Stimulated activated CD4-positive, alpha-beta T cell treated with anti-CD3 and anti-CD28 coated beads, TNF-alpha, amount 100 ng/mL, for 24 hours (primary cell): ENCODE measurements at places on chromosomes 7 and 10.
A peak's percentile ranks its signal among the peaks of the same experiment; 100 is the strongest.

GRCh38 chr10:12299222-12299965 lies 50.0 kb upstream of the CAMK1D start:
- DNase-seq: no peak

DNA sequence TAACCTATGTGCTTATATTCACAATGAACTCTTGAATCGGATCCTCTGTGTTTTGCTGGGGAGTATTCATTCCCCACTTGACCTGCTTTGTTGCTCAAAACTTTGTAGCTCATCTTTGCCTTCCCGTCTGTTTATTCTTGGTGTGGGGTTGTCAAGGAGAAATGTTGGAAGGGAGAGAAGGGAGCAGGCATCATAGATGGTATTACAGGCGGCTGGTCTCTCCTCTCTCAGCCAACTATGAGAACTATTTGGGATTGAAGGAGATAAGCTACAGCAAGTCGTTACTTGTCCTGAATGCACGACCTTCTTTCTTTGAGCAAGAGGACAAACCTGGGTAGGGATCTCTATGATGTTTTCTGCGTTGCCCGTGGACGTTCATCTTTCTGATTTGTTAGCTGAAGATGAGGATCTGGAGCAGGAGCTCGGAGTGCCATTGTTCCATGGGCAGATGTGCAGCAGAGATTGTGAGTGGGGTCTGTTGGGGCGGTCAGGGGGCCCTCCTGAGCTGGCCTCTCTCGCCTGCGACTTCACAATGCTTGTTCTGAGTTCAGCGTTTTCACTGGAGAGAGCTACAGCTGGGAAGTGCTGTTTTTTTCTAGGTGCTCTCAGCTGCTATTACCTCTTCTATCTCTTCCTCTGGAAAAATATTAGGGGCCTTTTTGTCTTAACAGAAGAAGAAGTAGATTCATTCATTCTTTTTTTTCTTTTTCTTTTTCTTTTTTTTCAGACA lies 126.9 kb upstream of the KLF6 start:
- DNase-seq: no peak

GRCh38 chr10:14328881-14329672 lies 1.6 kb downstream of the FRMD4A start:
- no peak for DNase-seq

DNA sequence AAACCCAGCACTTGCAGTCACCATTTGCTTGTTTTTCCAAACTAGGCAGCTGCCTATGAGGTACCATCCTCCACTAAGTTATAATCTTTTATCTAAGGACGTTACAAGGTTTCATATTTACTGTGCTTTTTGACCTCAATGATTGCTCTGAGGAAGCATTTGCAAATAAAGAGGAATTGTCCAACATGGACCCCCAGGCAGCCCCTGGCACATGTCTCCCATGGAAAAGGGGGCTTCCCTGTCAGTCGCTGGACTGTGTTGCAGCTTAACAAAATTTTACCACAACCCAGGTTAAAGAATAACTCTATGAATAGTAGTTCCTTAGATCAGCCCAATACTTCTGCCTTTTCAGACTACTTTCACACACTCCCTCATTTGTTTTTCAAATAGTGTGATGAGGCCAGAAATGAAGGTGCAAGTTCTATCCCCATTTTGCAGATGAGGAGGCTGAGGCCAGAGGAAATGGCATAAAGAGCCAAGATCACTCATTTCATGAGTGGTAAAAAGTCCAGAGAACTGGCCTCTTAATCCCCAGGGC lies 52.8 kb upstream of the ZPBP start:
- no peak for DNase-seq

GRCh38 chr10:9016930-9017329 lies 962.4 kb downstream of the GATA3 start:
- no peak for DNase-seq

GRCh38 chr7:142806957-142807356 lies 36.2 kb downstream of the PRSS2 start:
- DNase-seq: no peak

- peak; percentile 25 for DNase-seq
These were observed 661 bp downstream of the HECTD2 start for GRCh38 chr10:91410638-91411371.

DNA sequence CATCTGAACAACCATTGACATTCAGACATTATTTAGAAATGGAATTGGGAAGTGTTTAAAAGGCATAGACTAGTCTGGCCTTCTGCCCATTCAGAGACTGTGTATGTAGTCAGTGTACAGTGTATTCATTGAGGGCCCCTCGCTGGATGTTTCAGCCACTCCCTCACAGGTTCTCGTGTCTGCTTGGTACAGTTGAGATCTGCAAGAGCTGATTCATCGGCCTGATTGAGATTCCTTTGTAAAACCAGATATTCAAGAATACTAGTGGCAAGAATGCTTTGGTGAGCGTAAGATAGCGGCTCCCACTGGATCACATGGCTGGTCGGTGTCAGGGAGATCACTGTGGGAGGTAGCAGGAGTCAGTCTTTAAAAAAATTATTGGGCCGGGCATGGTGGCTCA lies 119.5 kb downstream of the TCF7L2 start:
- DNase-seq: no peak

- no peak for DNase-seq
These were observed 261.7 kb downstream of the GPAM start for GRCh38 chr10:111921821-111922220.

GRCh38 chr10:92131275-92131820 lies 159.5 kb downstream of the CPEB3 start:
- no peak for DNase-seq

DNA sequence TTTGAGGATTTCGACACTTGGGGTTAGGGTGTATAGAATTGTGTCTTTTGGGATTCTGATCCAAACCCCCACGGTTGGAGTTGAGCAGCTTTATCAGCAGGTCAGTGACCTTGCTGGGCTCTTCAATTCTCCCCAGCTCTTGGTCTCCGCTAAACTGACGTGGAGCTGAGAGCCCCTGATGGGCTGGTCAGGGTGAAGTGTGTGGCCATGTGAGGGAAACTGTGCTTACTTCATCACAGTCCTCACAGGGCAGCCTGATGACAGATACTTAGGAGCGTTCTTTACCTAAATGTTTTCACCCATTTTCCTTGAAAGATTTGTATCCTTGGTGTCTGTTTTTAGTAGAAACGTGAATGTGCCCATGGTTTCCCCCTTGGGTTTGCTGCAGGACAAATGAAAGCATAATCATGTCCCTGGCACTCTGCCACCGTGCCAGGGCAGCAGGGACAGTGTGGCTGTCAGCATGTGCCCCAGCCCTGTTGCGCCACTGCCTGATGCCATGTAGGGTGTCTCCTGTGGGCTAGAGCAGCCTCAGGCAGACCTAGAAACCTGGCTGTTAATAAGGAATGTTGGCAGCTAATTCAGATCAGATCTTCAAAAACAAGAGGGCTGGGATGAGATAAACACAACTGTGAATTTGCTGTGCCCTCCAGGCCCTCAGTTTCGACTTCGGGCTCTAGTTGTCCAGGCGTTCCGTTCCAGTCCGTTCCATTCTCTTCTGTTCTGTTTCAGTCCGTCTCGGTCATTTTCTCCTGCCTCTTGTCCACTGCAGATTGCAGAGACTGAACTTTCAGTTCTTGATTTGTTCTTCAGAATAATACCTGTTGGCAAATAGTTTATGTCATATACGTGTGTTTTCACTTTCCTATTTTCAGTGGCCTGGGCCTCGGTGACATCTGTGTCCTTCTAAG lies 96.8 kb downstream of the TRRAP start:
- no peak for DNase-seq

DNA sequence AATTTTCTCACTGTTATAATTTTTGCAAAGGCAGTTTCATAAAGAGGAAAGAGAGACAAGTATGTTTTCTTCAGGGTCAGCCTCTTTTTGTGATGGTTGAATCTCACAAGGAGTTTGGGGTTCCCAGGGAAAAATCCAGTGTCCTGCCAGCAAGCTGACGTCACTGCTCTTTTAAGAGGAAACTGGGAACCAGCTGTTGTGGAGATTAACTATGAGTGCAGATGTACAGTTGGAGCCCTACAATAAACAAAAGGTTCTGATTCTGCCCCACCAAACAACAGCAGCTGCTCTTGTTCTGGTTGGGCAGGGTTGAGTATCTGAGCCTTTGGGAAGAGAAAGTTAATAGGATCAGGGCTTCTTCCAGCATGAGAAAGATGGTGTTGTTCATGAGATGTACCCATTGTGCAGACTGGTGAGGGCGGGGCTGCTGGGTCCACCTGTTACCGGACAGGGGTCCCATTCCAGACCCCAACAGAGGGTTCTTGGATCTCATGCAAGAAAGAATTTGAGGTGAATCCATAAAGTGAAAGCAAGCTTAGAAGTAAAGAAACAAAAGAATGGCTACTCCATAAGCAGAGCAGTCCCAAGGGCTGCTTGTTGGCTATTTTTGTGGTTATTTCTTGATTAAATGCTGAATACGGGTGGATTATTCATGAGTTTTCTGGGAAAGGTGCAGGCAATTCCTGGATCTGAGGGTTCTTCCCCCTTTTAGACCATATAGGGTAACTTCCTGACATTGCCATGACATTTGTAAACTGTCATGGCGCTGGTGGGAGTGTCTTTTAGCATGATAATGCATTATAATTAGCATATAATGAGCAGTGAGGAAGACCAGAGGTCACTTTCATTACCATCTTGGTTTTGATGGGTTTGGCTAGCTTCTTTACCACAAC lies 12.5 kb downstream of the PRF1 start:
- DNase-seq: no peak

DNA sequence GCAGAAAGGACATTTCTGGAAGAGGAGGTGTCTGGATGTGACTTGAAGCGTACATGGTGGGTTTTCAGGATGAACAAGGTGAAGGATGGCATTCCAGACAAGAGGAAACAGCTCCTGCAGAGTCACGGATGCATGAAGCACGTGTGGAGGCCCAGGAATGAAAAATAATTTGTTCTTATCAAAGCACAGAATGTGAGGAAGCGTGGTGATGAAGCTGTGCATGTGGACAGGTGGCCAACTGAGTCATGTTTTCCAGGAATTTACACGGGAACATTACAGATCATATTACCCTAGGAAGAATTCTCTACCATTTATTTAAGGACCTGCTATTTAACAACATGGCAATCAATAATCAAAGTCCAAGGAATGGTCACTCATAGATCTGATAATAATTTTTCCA lies 413.2 kb upstream of the KLF6 start:
- DNase-seq: no peak

GRCh38 chr10:47154762-47155161 lies 145.2 kb upstream of the GDF10 start:
- no peak for DNase-seq

DNA sequence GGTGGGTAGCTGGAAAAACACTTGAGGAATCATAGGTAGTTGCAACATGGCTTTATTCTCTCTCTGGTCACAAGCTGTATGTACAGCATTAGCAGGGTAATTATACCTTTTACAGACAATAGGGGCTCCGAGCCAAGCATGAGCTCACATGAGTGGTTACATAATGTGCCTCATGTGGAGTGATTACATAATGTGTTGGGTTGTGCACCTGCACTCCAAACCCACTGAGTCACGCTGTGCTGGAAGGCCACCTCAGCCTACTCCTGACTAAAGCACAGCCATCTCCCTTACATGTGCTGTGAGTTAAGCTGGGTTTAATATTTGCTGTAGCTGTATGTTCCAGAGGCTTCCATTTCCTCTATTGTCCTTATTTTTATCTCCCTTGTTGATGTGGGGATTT lies 348.7 kb upstream of the SEMA3C start:
- no peak for DNase-seq

DNA sequence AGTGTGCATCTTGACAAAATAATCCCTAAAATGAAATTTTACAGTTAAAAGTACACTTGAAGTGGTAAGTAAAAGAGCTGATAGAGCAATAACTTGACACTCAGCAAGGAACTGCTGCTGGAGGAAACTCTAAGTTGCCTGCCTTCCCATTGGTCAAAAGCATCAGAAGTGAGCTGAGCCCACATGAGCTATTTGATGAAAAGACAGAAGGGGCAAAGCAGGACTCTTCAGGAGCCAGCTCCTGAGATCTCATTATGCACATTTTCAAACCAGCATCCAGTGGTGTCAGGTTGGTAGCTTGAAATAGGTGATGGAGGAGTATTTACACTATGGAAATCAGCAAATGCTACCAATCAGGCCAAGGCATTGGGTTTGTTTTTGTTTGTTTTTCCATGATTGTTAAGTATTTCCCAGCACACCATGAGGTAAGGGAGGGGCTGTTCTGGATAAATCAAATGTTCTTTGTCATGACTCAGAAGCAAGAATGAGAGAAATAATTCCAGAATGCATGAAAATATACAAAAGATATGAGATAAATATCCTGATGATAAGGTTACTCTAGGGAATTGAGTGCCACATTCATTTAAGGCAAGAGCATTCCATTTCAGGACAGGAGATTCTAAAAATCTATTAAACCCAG lies 316.6 kb downstream of the SNX13 start:
- DNase-seq: no peak

- DNase-seq: no peak
These were observed 73.2 kb upstream of the TRIM24 start for GRCh38 chr7:138386821-138387220.

GRCh38 chr10:98125940-98126631 lies 8.4 kb upstream of the R3HCC1L start:
- no peak for DNase-seq

DNA sequence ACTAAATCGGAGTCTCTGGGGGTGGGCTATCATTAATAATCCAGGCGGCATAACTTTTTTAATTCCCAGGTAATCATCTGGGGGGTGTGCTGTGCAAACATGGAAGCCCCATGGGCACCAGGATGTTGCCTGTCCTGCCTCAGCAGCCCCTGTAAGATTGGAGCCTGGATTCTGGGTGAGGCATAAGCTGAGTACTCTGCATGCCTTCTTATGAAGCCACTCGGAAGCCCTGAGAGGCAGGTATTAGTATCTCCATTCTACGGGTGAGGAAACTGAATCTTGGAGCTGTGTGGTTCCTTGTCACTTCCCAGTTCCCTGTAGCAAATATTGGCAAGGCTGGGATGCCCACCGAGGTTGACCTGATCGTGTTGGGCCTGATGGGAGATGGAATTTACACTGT lies 7.4 kb upstream of the OPN4 start:
- no peak for DNase-seq

GRCh38 chr10:1268831-1269230 lies 212.6 kb downstream of the WDR37 start:
- DNase-seq: no peak

- DNase-seq: no peak
These were observed 54.0 kb downstream of the ADAM12 start for GRCh38 chr10:126334272-126334671.

- no peak for DNase-seq
These were observed 67.8 kb upstream of the NXPH1 start for GRCh38 chr7:8365499-8366110.

- no peak for DNase-seq
These were observed 62.1 kb upstream of the EFCAB10 start for GRCh38 chr7:105643384-105643783.

- no peak for DNase-seq
These were observed 428.9 kb downstream of the TNS3 start for GRCh38 chr7:47153058-47153457.

DNA sequence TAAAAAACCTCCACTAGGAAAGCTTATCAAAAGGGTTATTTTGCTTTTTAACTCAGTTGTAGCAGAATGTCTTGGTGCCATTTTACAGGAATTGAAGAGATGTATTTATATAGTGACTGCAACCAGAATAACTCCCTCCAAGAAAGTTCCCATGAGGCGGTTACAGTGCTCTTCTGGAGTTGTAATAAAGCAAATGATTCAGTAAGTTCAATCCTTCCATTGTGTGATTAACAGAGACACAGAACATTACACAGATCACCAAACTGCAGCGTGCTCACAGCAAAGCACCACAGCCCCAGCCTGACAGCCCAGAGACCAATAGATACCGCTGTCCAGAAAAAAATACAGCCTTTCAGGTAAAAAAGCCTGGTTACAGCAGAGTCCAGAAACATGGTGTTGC lies 21.9 kb upstream of the CABCOCO1 start:
- no peak for DNase-seq
